ENCODE measurements at places on chromosomes 2 and 18. TPM values are rescaled to one million over a fixed set of nuclear protein-coding genes. Genes with fewer than 3 reads are reported as not detected.

DNA sequence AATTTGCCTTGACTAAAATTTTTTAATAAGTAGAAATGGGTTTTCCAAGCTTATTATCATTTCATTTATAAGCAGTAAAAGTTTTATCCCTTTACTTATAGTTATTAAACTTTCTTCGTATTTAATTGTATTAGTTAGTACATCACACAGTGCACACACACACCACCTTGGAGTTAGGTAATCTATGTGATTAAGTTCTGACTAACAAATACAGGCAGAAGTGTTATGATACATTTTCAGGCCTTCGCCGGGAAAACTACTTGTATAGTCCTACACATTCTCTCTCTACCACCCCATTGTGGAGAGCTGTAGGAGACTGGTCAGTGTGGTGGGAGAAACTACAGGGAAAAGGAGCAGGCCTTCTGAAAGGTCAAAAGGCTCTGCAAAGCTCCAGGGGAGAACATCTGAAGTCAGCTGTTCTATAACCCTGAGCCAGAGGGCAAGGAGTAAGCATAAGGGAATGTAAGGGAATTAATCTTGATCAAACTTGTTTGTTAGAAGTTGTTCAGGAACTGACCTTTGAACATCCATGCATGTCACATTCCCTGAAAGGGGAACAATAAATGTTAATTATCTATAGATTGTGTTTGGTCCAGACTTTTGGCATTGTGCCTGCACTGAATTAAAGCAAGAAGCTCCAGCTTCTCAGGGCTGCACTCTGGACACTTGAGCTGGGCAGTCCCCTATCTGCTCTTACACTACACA, 231.7 kb downstream of the FSIP2 start:
- no peak for DNase-seq

DNA sequence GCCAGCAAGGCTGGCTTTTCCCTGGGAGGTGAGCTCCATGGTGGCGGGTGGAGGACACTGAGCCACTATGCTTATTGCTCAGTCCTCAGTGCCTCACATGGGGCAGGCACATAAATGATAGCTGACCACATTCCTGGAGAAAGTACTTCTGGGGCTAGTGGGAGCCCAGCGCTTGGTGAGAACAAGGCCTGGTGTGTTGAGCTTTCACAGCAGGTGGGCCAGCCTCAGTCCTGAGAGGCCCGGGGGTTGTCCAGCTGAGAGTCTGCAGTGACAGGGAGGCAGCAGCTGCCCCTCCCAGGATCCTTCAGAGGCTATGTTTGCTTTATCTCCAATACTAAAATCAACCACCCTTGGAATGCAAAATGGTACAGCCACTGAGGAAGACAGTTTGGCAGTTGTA, 217.7 kb downstream of the ZBTB7C start:
- DNase-seq = no peak

DNA sequence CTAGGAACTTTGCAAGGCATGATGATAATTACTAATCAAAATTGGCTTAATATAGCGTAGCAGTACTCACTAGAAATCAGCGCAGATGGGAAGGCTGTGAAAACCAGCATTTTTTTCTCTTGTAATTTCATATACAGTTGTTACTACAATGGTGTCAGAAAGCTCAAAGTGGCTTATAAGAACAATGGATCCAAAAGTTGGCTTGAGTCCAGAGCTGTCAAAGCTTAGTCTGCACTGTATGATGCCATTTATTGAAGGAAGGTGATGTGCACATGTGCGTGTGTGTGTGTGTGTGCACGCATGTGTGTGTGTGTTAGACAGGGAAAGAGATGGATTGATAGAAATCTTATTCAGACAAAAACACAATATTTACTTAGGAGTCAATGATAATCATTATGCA, 341.3 kb downstream of the TGIF1 start:
- no peak for DNase-seq

- peak; percentile 44 for DNase-seq
These were observed 233.4 kb downstream of the NDUFA10 start for GRCh38 chr2:239791526-239792404.

DNA sequence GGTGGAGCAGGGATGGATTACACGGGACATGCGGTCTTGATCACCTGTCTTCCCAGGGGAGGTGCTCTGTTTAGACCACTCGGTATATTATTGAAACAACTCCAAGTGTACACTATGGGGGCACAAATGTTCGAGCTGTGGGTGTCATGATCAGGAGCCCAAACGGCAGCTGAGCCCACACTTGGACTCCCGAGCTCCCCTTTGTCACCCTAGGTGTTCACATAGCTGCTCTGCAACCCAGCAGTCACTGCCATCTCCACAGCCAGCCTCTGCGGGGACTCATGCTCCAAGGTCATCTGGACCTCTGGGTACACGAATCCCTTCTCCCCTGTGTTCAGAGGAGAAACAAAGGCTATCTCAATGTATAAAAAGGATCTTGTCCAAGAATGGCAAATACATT, 46.0 kb downstream of the CAPN13 start:
- no peak for DNase-seq

GRCh38 chr2:105378921-105379383, 19.9 kb downstream of the FHL2 start:
- no peak for DNase-seq

DNA sequence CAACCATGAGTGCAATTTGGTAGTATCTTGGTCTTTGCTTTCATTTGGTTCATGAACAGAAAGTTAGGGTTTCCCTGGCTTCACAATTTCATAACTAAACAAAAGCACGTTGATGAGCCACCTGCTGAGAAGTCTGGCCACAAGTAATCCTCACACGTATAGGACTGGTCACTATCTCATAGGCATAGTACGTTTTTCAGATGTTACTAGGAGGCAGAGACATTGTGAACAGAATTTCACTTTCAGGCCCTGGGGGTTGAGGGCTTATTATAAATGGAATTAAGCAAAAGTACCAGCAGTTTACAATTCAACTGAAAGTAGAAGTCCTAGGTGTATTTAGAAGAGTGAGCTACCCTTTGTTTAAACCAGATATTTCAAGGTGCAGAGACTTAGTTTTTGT, 277.1 kb downstream of the ALPK2 start:
- no peak for DNase-seq

DNA sequence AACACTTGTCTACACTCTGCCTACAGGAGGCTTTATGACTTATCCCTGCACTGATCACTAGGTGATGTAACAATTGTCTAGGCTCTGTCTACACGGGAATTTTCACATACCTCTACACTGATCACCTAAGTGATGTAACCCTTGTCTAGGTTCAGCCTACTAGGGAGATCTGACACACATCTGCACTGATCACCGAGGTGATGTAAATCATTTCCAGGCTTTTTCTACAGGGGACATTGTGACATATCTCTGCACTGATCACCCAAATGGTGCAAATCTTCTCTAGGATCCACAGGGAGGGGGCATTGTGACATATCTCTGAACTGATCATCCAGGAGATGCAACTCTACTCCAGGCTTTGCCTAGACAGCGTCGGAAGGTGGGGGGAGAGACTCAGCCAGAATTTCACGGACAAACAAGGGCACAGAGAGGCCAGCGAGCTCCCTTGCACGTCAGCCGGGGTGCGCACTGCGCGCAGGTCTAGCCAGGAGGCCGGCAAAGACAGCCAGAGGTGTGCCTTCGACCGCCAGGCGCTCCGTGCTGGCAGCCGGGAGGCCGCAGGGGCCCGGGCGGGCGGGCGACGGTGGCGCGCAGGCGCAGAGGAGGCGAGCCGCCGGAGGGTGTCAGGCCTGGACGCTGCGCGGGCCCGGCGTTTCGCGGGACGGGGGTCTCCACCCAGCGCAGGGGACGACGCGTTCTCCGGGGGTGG, 46.9 kb upstream of the USP14 start:
- DNase-seq = no peak

DNA sequence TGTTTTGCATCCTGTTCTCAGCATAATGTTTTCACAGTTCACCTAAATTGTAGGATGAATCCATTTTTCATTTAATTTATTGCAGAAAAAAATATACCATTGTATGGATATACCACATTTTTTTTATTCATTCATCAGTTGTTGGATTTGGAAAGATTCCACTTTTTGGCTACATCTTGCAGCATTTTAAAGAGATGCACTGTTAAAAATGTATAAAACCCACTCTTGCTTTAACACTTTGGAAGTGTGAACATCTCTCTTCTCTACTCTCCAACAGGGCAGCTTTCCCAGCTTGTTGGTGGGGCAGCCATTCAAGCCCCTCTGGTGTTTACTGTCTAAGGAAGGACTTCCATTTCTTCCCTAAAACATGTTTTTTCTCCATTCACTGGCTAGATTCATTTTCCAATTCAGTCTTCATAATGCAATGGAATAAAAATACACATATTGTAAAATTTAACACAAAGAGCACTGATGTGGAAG, 104.4 kb upstream of the CBLN2 start:
- no peak for DNase-seq

DNA sequence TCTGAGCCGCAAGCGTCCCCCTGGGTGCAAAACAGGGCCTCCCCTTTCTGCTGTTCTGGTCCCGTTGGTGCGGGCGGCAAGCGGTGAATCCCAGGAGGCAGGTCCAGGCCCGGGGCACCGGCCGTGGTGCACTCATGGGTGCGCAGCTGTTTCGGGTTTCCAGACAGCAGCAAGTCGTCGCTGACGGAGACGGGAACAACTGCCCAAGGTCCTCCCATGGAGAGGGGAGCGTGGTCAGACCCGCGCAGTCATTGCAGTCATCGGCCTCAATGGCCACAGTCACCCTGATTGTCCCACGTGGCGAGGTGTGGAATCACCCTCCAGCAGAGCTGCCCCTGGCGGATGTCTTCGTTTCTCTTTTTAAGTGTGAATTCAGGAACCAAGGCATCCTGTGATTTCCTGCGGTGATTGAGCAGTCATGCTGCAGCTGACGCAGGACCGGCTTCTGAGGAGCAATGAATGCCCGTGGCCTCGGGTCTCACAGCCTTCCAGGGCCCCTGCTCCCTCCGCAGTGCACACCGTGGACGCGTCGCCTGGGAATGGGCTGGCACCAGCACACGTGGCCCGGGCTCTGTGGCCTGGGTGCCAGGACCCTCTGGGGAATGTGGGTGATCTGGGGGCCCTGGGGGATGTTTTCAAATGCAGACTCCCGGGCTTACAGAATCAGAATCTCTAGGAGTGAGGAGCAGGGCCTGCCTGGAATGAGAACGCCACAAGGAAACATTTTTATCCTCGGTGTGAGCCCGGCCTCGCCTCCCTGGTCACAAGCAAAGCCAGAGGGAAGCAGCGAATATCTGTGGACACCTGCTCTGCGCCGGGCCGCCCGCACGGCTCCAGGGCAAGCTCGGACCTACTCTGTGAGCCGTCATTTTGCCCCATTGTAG, 244.2 kb upstream of the SALL3 start:
- DNase-seq = peak; percentile 70

DNA sequence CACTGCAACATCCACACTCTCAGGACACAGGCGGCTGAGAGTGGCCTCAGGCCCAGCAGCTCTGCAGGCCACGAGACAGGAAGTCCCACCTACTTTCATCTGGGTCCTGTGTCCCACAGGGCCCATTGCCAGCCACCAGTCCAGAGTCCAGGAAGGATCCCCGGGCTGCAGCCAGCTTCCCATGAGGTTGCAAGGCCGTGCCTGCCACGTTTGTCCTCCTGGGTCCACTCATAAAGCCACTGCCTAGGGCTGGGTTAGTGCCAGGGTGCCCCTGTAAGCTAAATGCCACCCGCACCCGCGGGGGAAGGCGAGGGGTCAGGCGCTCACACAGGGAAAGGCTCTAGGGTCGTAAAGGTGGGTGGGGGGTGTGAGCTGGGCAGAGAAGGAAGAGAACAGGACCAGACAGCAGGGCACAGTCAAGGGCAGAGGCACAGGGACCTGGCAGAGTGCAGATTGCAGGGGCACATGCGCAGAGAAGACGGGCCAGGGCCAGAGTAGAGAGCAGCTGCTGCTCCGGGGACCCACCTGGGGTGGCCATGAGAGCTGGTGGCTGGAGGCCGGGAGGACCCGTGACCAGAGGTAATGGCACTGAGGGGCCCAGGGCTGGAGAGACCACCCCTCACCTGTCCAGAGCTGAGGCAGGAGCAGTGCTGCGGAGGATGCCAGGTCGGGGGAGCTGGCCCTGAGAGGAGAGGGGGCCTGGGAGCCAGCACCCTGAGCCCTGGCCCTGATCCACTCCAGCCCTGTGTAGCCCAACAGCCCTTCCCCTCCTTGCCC, 8.0 kb downstream of the AGXT start:
- no peak for DNase-seq

DNA sequence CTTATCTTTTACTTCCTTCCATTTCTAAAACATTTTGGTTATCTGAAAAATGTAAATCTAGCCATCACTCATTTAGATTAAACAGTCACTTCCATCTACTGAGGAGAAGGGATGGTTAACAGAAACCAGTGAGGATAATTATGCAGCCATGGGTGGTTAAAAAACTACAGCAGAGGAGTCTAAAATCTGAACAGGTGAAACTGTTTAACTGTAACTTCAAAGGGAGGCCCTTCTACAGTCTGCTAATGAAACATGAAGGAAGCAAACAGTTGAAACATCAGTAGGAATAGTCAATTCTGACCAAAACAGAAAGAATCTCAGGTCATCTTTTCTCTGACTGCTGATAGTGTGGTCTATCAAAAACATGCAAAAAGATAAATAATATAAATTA, 71.0 kb downstream of the DTNB start:
- DNase-seq = no peak

- DNase-seq = peak; percentile 47
These were observed 160.7 kb downstream of the RTP5 start for GRCh38 chr2:242030226-242030575.

OTOS gene
- not detected for total RNA-seq

UGT1A3 gene
- 0.98 TPM for total RNA-seq

FBXO15 gene
- 0.60 TPM for total RNA-seq

CCDC178 gene
- not detected for total RNA-seq

SLC4A5 gene
- total RNA-seq = 3.2 TPM

All from suprapubic skin (tissue), 4 donors.